ENCODE measurements at places on chromosomes 13 and 19.
A peak's percentile ranks its signal among the peaks of the same experiment; 100 is the strongest.

DNA sequence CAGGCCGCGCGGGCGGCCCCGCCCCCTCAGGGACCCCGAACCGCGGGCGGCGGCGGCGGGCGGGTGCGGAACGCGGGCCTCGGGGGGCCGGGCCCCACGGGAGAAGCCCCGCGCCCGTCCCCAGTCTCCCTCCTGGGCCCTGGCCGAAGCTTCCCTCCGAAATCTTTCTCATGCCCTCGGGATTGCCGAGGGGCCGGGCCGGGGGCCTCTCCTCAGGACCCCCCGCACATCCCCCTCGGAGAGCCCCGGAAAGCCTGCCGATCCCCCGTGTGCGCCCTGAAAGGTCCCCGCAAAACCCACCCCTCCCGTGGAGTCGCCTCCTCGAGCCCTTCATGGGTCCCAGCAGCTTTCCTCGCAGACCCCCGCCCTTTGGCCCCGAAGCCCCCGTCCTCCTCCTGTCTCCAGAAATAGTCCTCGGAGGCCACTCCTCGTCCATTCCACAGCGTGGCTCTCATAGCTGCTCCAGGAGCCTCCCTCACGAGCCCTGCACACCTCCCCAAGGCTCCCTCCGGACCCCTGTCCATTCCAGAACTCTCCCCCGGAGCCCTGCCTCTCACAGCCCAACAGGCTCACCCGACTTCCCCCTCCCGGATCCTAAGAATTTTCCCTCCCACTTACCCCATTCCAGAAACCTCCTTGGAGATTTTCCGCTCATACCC lies 555 bp downstream of the SAMD4B start:
- DNase-seq = no peak
- no peaks in the 10 kb centered on the region for H3K27me3 ChIP-seq
- H3K27ac ChIP-seq = peak overlapping the region; percentile 91
- H3K4me3 ChIP-seq = peak overlapping the region; percentile 80

- no peak overlapping the region for H3K4me3 ChIP-seq
- no peak for DNase-seq
- peaks cover 7% of the 10 kb centered on the region for H3K4me1 ChIP-seq
- no peaks in the 10 kb centered on the region for H3K27me3 ChIP-seq
- H3K36me3 ChIP-seq = no peaks in the 10 kb centered on the region
These were observed 176.2 kb downstream of the FOXO1 start for GRCh38 chr13:40490086-40490758.

DNA sequence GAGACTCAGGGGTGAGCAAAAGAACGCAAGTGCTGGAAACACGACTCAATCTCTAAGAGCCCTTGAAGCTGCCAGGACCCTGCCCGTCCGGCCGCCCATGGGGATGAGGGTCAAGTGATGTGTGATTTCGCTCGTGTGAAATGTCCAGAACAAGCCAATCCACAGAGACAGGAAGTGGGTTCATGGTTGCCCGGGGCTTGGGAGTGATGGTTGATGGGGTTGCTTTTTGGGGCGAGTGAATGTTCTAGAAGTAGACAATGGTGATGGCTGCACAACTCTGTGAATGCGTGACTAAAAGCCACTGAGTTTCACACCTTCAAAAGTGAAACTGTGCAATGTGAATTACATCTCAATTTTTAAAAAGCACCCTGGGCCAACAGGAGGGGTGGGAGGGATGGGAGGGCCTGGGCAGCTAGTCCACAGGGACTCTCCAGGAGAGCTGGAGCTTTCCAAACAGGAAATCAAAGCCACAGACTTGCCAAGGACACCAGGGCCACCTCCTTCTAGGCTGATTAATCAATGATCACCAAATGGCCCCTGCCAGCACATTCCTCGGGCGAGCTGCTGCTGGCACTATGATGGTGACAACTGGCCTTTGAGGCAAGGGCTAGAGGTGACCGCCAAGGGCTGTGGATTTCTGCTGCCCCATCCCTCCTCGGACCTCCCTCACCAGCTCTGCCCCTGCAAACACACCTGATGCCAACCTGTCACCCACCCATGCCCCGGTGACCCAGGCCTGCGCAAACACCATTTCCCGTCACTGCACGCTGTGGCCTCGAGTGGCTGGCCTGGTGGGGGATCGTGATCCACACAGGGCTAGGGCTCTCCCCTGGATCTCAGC lies 14.0 kb downstream of the DPP9 start:
- no peak for DNase-seq
- H3K36me3 ChIP-seq = peaks cover 36% of the 10 kb centered on the region
- H3K4me1 ChIP-seq = no peaks in the 10 kb centered on the region

DNA sequence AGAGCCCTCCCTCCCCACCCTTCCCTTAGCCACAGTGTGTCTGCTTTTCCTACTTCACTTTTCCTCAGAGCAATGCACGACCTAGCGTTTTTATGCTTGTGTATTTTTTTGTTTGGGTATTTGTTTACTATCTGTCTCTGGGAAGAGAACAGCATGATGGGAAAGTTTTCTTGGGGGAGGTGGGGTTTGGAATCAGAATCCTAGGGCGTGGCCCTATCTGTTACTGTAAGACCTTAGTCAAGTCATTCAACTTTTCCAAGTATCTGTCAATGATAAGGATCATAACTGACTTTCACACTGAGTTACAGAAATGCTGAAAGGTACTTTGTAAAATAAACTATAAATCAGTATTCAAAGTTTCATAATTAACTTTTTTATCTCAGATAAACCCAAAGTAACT lies 146.3 kb upstream of the WASF3 start:
- no peaks in the 10 kb centered on the region for H3K4me1 ChIP-seq
- H3K27me3 ChIP-seq = no peaks in the 10 kb centered on the region
- H3K36me3 ChIP-seq = peaks cover 8% of the 10 kb centered on the region
- DNase-seq = no peak
- no peak overlapping the region for H3K4me3 ChIP-seq

GRCh38 chr19:1862424-1863327 lies 703 bp downstream of the KLF16 start:
- H3K4me1 ChIP-seq = peaks cover 58% of the 10 kb centered on the region
- no peak for DNase-seq

DNA sequence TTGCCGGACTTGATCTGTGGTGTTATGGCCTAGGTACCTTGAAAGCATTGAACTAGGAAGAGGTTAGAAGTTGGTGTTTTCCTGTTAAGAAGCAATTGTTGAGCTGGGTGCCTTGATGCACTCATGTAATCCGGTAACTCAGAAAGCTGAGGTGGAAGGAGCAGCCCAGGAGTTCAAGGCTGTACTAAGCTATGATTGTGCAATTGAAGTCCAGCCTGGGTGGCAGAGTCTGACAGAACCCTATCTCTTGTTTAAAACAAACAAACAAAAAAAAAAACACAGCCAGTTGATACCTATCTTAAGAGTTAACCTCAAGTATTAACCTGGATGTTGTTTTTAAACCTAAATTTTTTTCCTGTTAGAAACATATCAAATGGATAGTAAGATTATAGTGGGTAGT lies 19.3 kb downstream of the SAFB start:
- peaks cover 13% of the 10 kb centered on the region for H3K4me1 ChIP-seq
- H3K36me3 ChIP-seq = peaks cover 50% of the 10 kb centered on the region
- no peaks in the 10 kb centered on the region for H3K27me3 ChIP-seq
- no peak overlapping the region for H3K27ac ChIP-seq
- H3K4me3 ChIP-seq = no peak overlapping the region
- DNase-seq = no peak

DNA sequence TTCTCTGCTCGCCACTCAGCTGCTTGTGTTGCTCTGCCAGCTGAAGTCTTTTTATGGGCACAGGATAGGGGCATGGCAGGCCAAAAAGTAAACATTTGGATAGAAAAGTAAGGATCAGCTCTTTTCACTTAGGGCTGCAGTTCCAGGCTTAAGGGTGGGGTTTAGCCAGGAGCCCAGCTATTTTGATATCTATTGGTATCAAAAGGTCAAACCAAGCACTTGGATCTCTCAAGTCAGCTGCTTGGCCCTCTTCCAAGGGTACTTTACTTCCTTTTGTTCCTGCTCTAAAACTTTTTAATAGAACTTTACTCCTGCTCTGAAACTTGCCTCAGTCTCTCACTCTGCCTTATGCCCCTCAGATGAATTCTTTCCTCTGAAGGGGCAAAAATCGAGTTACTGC lies 55.7 kb upstream of the ABCC4 start:
- no peak overlapping the region for H3K4me3 ChIP-seq
- no peak for DNase-seq
- H3K4me1 ChIP-seq = no peaks in the 10 kb centered on the region
- H3K27ac ChIP-seq = no peak overlapping the region
- H3K27me3 ChIP-seq = no peaks in the 10 kb centered on the region

DNA sequence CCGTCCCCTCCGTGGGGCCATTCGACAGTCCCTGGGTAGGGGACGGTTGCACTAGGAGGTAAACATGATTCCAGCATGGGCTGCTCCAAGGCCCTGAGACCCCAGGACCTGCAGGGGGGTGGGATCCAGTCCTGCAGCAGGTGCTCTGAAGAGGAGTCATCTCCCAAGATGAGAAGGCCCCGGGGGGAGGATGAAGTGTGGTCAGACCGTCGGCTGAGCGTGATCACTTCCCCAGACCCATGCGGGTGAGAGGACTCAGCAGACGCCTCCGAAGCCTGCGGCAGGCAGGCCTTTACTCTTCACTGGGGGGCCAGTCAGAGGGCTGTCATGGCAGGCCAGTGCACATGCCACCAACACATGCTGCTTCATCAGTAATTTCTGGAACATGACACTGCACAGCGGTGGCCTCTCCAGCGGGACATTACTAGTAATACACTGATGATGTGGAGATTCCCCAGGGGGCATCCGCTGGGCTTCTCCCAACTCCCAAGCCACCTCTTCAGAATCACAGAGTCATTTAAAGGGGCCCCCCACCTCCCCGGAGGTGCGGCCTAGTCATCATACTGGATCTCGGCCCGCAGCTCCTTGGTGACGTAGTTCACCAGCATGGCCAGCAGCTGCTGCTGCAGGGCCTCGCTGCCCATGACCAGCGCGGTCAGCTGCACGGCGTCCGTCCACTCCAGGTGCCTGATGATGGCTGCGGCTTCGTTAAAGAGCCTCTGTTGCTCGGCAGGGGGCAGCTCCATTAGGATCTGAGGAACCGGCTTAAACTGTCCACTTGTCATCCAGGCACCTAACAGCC lies 12.7 kb downstream of the C19orf12 start:
- no peak overlapping the region for H3K4me3 ChIP-seq
- peaks cover 49% of the 10 kb centered on the region for H3K36me3 ChIP-seq
- H3K27ac ChIP-seq = no peak overlapping the region
- no peaks in the 10 kb centered on the region for H3K27me3 ChIP-seq

Measured in right atrium auricular region (tissue), 2 donors.